ENCODE measurements at places on chromosomes 11 and 22. TPM values are rescaled to one million over a fixed set of nuclear protein-coding genes. Genes with fewer than 3 reads are reported as not detected.

Gene DEFB131B
- total RNA-seq, result not detected

Gene OR52N5
- total RNA-seq, result not detected

Gene SORL1
- total RNA-seq, result 0.07 TPM

Gene PHF5A
- total RNA-seq, result 60.4 TPM

Gene CCDC81
- 1.4 TPM for total RNA-seq

Gene SERPING1
- total RNA-seq, result 1.9 TPM

Gene PGA5
- total RNA-seq, result not detected

Gene F2
- total RNA-seq, result 0.10 TPM

Gene OR10A2
- total RNA-seq, result not detected

Gene ACER3
- total RNA-seq, result 43.5 TPM

Gene SLC29A2
- 0.13 TPM for total RNA-seq

Gene BDNF
- total RNA-seq, result 1.1 TPM

Gene ACTN3
- not detected for total RNA-seq

Gene ADORA2A
- total RNA-seq, result 4.8 TPM

Gene TH
- not detected for total RNA-seq

Gene GDPD4
- not detected for total RNA-seq

Gene OR51V1
- total RNA-seq, result not detected

Gene HEPHL1
- total RNA-seq, result not detected

Gene CARD18
- not detected for total RNA-seq

Gene OPCML
- not detected for total RNA-seq

Gene ABCC8
- not detected for total RNA-seq

Gene LTBP3
- total RNA-seq, result 58.2 TPM

Gene FGF3
- not detected for total RNA-seq

Gene C22orf42
- not detected for total RNA-seq

Gene IL17REL
- under 0.01 TPM for total RNA-seq

Gene TRIM48
- not detected for total RNA-seq

Gene MRGPRF
- total RNA-seq, result 0.07 TPM

Gene PTH
- not detected for total RNA-seq

Gene TUBA8
- total RNA-seq, result 11.5 TPM

Gene DCPS
- 33.1 TPM for total RNA-seq

Gene ARHGAP20
- total RNA-seq, result 0.59 TPM

Gene MB
- not detected for total RNA-seq

Gene CREB3L1
- total RNA-seq, result 0.33 TPM
